RWPE1 (cell line): ENCODE measurements at places on chromosomes 16 and 17.

DNA sequence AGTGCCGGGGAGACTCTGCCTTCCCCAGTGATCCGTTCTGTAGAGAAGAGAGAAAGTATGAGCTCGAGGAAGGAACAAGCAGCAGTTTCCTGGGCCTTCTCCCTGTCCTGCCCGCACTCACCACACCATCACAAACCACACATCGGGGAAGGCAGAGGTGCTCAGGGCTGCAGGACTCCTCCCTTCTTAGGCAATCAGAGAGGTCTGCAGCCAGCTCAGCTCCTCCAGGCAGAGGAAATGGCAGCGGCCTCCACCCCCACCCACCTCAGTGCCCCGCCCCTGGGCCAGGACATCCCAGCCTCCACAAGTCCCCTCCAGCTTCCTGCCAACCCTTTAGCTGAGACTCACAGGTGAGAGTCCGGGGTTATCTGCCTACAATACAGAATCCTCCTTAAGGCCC is 2.0 kb downstream of the ZNF319 start:
- DNase-seq: peak; percentile 53

- DNase-seq: no peak
Observed at GRCh38 chr17:48734333-48735061, 5.9 kb upstream of the HOXB13 start.

GRCh38 chr17:72134608-72135394 is 14.0 kb downstream of the SOX9 start:
- no peak for DNase-seq

DNA sequence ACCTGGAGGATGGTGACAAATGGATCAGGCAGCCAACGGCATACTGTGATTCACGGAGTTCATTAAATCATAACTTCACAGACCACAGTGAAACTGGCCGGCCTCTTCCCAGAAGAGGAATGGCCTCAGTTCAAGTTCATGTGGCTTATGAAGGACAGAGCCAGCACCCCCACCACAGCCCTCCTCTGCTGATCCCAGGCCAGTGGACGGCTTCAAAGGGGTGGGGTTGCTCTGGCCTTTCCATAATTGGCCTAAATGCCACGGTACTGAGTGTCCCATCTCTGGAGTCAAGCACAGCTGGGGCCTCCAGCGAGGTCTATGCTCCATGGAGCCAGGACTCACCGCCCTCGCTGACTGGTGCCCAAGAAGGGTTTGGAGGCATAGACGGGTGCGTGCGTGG is 21.4 kb downstream of the GALNS start:
- DNase-seq: no peak

DNA sequence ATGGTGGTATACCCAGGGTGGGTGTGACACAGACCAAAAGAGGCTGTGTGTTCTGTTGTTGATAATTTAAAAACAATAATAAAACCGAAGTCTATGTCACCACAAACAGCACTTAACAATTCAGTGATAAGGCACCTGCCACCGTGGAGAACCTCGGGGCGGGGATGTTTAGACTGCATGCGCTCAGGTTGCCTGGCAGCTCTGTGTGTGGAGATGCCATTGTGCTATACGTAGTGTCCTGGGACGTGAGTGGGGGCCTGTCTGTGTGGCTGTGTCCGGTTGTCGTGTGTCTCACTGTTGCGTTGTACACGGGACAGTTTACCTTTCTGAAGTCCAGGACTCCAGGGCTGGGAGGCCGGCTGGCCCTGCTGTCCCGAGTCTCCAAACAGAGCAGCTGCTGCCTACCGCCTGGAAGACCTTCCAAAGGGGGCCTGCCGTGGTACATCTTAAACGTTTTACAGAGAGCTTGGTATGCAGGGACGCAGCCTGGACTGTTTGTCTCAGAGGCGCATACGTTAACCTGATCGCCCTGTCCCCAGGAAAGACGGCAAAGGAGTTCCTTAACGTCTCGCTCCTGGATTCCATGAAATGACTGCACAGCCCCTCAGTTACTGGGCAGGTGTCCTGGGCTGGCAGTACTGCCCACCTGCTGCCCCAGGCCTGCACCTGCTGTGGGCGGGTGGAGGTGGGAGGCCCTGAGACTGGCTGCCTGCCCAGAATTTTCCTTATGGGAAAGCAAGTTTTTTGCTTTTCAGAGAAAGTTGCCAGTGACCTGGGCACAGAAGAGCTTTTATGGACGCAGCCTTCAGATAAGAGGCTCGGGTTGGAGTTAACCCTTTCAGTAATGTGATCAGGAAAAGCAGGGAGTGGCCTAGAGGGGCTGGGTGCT is 19.0 kb downstream of the SPIRE2 start:
- no peak for DNase-seq

DNA sequence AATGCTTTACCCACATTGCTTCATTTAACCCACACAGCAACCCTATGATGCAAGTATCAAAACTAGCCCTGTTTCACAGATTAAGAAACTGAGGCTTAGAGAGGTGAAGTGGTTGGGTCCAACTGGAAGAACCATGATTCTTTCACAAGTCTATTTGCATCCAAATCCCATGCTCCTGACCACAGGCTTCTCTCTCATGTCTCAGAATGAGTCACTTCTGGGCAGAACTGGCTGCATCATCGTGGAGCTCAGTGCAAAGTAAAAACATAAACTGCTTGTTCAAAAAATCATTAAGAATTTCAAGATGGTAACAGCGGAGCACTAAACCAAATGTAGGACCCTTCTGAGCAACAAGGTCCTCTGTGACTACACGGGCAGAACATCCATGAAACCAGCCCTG is 20.2 kb upstream of the CES1 start:
- DNase-seq: no peak

DNA sequence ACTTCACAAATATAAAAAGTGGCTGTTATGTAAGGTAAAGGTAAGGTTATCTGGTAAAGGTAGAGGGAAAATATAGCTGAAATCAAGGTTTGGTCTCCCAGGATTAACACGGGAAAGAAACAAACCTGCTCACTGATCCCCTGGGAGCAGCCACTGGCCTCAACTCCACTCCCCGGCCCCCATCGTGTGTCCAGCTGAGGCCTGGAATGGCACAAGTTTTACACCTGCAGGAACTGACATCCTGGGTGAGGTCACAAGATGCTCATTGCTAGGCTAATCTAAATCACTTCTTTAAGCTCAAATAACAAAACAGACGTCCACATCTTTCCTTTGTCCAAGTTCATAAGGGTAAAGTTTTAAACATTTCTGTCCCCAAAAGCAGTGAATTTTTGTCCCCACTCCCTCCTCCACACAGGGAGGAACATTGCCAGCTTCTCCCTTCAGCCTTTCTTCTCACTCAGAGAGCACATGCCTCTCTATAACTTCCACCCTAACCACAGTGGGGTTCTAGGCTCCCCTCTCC is 46.3 kb downstream of the ERN1 start:
- DNase-seq: no peak

GRCh38 chr17:2343421-2343820 is 6.1 kb downstream of the SGSM2 start:
- DNase-seq: no peak
